Renal pelvis (tissue), 12 donors: ENCODE measurements at places on chromosomes 3 and 15.

GRCh38 chr15:49088996-49089395 lies 42.8 kb upstream of the SECISBP2L start:
- no peak for DNase-seq

DNA sequence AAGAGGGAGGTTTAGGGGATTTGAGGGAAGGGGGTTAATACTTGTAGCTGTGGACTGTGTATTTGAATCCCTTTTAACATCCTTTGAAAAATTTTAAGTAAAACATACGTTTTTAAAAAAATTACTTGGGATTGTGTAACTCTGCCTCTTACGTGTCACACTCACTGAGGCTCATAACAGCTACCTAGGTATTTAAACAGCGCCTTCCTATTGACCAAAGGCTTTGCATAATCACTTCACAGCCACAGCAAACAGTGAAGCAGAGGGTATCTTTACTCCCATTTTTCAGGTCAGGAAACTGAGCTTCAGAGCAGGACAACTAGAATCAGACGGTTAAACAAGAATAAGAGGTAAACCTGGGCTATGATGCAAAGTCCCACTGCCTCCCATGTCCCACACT lies 95.9 kb downstream of the TLE3 start:
- DNase-seq, result no peak

GRCh38 chr3:63753567-63753966 lies 65.5 kb upstream of the C3orf49 start:
- peak; percentile 51 for DNase-seq

GRCh38 chr3:17027318-17027717 lies 142.6 kb downstream of the PLCL2 start:
- no peak for DNase-seq

- no peak for DNase-seq
Measured at GRCh38 chr3:189512039-189512438, 119.2 kb upstream of the TP63 start.

DNA sequence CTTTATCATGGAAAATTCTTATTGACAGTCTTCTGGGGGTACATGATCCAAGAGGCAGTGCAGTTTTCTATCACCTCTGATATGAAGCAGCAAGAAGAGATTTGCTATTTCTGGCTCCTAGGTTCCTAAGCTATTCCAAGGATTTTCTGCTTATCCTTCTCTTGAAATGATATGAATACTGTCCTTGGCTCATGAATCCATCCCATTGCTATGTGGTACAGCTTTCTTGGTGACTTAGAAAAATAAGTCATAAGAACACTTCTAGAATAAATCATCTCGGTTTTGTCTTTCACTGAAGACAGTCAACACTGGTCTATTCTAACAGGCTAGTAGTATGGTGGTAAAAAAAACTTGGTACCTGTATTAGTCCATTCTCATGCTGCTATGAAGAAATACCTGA lies 333.6 kb upstream of the RASGRP1 start:
- no peak for DNase-seq
